Adipocyte (in vitro differentiated cells): ENCODE measurements at places on chromosomes 1 and 21.

DNA sequence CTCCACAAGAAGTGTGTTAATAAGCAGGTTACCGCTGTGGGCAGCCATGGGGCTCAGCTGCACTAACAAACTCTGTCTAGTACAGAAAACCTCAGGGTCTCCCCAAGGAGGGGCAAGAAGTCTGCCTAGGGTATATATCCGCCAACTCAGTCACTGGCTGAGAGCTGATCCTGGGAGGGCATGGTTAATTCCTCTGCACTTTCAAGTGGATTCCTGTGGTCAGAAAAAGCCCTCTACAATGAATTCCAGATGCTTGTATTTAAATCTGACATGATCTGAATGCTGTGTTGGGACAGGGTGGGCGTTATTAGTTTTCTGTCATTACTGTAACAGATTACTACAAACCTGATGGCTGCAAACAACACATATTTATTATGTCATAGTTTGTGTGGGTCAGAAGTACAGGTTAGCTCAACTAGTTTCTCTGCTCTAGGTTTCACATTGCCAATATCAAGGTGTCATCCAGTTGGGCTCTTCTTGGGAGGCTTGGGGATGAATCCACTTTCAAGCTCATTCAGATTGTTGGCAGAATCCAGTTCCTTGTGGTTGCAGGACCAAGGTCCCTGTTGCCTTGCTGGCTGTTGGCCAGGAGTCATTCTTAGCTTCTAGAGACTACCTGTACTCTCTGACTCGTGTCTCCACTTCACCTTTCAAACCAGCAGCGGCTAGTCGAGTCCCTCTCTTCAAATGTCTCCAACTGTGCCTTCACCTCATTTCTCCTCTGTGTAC lies 8.0 kb upstream of the SELE start:
- peak; percentile 77 for DNase-seq

- DNase-seq, result no peak
Observed at GRCh38 chr1:209215826-209216225, 367.7 kb upstream of the CAMK1G start.

DNA sequence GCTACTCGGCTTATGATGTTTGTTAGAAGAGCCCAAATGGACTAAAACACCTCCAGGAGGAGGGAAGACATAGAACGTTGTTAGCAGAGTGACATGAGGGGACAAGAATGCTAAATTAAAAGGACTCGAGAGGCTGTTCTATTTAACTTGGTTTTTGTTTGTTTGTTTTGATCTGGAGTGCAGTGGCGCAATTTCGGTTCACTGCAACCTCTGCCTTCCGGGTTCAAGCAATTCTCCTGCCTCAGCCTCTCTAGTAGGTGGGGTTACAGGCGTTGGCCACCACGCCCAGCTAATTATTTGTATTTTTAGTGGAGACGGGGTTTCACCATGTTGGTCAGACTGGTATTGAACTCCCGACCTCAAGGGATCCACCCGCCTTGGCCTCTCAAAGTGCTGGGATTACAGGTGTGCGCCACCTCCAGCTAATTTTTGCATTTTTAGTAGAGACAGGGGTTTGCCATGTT lies 5.1 kb upstream of the HNRNPU start:
- no peak for DNase-seq

GRCh38 chr1:25068829-25069228 lies 138.8 kb upstream of the RUNX3 start:
- no peak for DNase-seq

- no peak for DNase-seq
Observed at GRCh38 chr21:28311411-28312190, 681.1 kb downstream of the LTN1 start.

DNA sequence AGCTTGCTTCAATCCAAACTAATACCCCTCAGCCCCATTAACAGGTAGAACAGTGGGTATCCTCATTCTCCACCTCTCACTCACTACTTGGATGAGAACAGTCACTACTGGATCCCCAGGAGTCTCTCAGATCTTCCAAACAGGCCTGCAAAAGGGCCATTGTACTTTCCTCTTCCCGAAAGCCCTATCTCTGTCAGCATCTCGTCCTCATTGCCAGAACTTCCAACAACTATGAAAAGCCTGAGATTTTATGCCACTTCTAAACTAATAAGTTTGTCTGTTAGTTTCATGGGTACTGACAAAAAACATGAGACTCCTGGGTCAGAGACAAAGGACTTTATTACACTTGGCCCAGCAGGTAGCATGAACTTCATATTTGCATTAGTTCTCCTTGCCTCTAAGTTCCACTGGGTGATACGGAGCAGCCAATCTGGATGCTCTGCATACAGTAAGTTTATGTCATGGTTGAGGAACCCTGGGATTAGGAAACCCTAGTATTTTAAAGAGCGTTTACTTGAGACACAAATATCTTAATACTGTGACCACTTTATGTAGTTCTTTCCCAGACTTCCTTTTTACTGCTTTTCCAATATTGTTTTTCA lies 38.1 kb downstream of the VANGL2 start:
- DNase-seq, result no peak

DNA sequence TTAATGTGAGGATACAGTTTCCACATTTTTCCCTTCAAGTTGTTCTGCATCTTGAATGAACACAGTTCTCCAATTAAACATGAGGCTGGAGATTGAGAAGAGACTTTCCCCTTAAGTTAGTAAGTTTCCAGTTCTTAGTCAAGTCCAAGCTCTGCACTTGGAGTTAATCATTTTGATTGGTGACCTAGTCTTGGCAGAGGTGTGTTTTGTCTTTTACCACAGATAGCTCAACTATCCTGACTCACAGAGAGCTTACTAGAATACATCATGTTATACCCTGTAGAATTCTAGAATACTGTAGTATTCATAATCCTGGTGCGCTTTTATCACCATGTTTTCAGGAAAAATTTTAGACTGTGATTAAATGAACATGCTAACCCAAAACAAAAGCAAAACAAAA lies 129.2 kb downstream of the CYYR1 start:
- DNase-seq, result no peak

GRCh38 chr1:47432071-47433036 lies 5.5 kb upstream of the FOXD2 start:
- DNase-seq, result peak; percentile 92

- no peak for DNase-seq
Observed at GRCh38 chr1:108357802-108358201, 92.3 kb upstream of the NBPF6 start.

- no peak for DNase-seq
Observed at GRCh38 chr1:116538544-116538943, 32.3 kb downstream of the CD58 start.

DNA sequence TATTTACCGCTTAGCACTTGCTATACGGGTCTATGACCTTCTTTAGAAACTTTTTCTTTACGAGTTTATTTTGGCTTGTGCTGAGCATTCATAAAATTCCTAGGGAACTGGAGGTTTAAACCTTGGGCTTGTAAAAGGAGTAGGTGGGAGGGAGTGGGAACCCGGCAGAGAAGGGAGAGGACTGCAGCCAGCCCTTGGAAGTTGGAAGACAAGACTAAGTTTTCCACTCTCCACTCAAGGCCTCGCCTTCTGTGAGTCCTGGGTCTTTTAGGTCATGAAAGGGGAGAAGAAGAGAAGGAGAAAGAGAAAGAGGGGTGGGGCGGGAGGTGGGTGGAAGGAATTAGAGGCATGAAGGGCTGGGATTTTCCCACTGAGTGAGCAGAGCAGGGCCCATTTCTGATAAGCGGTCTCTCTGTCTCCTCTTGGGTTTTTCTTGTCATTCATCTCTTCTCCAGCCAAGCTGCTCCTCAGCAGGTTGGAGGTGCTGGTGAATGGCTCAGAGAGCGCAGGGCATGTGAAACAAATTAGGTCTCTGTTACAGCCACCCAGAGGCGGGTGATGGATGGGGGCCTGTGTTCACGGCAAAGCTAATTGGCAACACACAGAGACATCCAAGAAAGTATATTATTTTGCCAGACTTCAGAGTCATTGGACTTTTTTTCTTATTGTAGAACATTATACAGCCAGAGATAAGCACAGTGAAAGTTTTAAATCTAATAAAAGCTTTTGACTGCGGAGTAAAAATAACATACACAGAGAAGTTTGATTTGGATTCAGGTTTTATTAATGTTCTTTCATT lies 247.3 kb downstream of the FOXD2 start:
- DNase-seq, result no peak

DNA sequence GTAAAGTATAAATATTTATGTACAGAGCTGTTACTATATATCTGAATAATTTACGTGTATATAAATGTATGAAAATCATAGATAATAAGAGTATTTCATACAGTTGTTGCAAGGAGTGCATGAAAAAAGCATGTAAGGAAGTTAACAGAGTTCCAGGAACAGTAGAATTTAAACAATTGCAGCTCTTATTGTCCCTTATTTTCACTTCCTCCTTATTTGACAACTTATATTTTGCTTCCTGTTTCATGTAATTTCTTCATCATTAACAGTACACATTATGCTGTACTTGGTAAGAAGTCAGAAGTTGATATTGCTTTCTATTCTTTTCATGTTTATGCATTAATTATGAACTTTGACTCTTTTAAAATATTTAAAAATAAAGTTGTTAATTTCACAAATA lies 681.5 kb downstream of the LRRIQ3 start:
- DNase-seq, result no peak

DNA sequence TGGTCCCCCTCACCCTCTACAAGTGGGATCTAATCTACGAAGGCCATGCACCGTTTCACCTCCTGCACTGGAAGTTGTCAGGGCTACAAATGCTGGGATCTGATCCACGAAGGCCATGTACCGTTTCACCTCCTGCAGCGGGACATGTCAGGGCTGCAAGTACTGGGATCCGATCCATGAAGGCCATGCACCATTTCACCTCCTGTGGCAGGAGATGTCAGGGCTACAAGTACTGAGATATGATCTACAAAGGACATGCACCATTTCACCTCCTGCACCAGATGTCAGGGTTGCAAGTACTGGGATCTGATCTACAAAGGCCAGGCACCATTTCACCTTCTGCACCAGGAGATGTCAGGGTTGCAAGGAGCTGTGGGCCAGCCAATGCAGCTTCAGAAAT lies 7.0 kb downstream of the ALDH4A1 start:
- no peak for DNase-seq

DNA sequence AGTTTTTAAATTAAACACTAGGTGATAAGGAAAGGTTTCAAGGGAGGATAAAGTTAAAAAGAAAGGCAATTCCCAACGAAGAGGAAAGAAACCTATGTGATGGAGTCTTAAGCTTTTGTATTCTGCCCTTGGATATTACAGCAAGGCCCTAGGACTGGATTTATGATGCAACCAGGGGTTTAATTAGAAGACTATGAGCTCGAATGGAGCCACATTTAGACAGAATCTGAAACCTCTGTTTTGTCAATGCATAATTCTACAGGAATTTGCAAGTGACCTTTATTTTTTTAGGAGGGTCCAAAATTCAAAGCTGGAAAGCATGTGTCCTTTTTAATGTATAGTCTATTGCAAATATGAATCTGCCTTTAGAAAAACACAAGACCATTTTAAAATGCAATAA lies 37.9 kb downstream of the TGFB2 start:
- DNase-seq, result peak; percentile 68

DNA sequence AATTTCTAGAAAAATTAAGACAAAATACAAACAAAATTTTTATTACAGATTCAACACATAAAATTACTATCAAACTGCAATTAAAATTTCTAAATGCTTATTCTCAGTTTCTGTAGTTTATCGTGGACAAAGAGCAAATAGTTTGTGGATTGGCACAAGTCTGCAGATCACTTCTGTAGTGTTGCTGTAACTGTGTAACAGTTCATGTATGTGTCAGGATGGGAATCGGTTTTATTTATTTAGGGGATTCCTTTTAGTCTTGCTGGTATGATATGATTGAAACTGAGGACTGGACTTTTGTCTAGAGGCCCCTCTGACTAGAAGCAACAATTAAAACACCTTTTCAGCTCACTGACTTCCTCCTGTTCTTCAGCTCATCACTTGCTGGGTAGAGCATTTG lies 60.8 kb downstream of the LRIG2 start:
- no peak for DNase-seq

DNA sequence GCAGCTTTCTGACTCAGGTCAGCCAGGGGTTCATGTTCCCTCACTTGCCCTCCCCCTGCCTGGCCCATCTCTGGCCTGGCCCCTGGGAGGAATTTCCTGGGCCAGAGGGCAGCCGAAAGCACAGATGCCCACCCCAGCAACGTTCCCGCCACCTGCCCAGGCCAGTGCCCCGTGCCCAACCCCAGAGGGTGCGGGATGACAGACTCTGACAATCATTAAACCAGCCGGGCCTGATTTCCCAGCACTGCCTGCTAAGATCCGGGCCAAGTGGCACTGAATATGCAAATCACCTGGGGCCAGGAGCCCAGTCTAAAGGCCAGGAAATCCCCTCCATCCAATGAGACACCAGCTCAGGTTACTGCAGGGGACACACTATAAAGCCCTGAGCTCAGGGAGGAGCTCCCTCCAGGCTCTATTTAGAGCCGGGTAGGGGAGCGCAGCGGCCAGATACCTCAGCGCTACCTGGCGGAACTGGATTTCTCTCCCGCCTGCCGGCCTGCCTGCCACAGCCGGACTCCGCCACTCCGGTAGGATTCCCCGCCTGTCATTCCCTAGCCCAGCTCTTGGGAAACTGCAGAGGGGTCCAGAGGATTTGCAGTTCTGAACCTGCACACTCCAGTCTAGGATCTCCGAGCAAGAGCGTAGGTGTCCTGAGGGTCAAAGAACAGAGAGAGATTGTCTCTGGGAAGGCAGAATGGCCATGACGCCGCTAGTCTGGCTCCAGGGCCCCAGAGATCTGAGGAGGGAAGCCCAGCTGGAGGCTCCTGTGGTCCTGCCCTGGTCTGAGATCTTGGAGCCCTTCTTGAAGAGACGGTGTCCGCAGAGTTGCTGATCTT lies at the start of gene ELF3:
Gene ELF3, plus strand, starts transcription at position 408 of the 836 bp plus-strand sequence. CDS start 550 bp downstream, outside the sequence.
- DNase-seq, result no peak

GRCh38 chr21:25855576-25855975 lies 120.8 kb downstream of the GABPA start:
- DNase-seq, result no peak

DNA sequence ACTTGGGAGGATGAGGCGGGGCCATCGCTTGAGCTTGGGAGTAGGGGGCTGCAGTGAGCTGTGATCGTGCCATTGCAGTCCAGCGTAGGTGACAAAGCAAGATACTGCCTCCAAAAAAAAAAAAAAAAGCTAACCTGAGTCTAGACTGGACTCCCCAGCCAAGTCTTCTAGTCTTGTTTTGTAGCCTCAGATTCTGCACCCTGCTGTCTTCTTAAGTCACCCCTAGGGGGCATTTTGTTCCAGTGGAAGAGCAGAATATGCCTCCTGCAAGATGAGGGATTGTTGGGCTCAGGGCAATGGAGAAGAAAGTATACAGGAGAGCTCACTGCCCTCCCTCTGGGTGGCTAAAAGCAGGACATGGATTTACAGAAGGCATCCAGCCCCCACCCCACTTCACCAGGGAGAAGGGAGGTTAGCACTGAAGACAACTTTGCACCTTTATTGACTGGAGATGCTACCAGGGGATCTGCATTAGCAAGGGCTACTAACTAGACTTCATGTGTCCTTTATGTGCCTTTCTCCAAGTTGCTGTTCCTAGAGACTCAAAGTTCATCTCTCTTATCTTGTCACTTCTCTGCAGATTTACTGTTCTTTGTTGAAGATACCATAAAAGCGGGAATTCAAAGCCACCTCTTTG lies 15.3 kb upstream of the RNF187 start:
- peak; percentile 20 for DNase-seq
